Right lung (tissue), 10 donors: ENCODE measurements at places on chromosomes 7 and 10. TPM values are rescaled to one million over a fixed set of nuclear protein-coding genes. Genes with fewer than 3 reads are reported as not detected.

DNA sequence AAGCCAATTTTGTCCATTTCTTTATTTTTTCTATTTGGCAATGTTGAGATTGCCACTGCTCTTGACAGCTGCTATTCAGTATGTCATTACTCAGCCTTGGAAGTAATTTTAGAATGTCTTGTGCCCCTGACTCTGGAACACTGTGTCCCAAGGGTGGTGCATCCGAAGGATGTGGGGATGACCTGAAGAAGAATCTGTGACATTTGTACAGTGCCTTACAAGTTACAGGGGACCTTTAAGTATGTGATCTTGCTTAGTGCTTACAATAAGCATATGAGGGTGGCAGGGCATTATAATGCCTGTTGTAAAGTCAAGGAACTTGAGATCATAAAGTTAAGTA lies 239.5 kb downstream of the REEP3 start:
- no peak for DNase-seq

- no peak for DNase-seq
Measured at GRCh38 chr10:122995936-122996335, 12.7 kb downstream of the IKZF5 start.

DNA sequence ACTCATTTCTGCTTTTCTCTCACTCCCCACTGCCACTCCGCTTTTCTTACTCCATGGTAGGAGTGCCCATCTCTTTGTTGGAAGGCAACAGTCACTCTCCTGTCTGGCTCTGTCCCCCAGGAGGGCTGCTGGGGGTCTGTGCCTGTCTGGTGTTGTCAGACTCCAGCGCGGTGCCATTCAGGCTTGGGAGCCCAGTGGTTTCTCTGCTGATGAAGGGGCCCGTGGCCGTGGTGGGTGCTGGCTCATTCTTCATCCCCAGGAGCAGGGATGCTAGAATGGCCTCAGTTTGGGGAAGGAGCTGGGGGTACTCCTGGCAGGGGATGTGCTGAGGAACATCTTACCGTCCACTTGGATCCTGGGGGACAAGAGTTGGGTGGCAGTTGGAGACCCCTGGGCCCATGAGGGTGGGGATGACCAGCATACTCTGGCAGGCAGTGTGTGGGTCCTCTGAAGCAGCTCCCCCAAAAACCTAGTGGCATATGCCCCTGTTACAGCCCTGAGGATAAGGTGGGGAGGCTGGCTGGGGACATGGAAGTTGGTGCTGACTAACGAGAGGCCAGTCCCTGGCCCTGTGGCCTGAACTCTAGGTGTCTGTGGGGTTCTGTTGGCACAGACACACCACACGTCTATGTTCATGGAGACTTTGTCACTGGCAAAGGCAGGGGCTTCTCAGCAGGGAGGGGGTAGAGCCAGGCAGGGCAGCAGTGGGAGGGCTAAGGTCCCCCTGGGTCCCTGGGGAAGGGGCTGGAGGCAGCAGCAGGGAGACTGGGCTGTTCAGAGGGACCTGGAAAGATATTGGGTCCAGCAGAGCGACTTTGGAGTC lies 102.8 kb upstream of the RET start:
- no peak for DNase-seq

DNA sequence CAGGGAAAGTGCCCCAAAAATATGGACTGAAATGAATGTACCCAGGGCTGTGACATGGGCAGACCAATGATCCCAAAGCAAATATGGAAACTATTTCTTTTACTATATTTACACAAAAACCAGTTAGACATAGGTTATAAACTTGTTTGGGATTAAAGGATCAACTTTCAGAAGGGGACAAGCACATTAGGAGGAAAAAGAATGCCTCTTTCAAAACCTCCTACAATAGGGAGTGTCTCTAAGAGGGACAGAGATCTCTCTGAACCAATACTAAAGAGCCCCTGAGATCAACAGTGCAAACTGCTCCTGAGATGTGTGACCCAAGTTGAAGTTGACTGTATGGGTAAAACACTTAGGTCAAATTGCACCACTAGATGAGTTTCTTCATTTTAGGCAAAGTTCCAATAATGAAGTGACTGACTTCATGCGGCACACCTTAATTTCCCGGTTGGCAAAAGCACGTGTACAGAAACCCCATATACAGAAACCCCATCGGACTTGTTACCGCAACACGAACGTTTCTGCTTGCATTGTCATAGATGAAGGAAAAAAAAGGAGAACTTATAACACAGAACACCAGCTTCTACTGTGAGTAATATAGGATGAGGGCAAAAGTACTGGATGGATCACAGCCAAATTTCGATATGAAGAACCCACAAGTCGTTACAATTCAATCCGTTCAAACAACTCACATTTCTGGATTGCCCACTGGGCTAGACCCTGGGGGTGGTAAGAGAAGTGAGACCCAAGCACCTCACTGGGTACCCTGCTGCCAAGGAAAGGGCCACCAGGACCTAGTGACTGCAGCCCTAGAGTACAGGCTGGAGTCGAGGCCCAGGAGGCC lies 4.3 kb downstream of the SVIL start:
- DNase-seq = peak; percentile 56

GRCh38 chr7:129189661-129190310 lies 1.4 kb downstream of the SMO start:
- no peak for DNase-seq

Gene MEOX2
- polyA plus RNA-seq = 228 TPM

- DNase-seq = peak; percentile 43
Measured at GRCh38 chr7:112453505-112454171, 3.4 kb downstream of the IFRD1 start.

Gene LRIT1
- not detected for polyA plus RNA-seq

Gene CCL26
- 0.73 TPM for polyA plus RNA-seq

DNA sequence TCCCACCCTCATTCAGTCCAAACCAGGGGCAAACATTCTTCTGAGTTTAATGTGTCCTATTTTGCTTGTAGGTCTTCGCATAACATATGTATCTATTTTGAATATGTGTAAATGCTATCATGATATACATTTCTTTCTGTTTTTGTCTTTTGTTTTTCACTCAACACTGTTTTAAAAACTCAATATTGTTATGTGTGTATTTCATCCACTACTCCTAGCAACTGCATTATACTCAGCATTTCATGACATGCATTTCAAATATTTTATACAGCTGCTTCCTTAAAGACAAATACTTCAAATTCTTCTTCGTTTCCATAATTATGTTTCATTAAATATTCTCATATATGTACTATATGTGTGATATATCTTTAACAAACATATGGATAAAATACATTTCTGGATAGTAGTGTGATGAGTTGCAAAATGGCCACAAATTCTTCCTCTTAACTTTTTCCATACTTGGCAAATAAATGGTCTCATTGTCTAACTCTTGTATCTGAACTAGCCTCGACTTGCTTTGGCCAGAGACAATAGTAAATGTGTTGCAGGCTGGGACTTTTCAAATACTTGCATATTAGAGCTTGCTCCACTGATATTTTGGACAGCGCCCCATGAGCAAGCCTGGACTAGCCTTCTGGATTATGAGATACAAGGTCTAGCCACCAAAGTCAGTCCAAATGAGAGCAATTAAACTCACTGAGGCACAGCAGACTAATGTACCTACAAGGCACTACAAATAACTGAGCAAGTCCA lies 539.7 kb upstream of the KCND2 start:
- DNase-seq = no peak

Gene DNAJC9
- 28.9 TPM for polyA plus RNA-seq
